ENCODE measurements at places on chromosomes 12 and 14.

DNA sequence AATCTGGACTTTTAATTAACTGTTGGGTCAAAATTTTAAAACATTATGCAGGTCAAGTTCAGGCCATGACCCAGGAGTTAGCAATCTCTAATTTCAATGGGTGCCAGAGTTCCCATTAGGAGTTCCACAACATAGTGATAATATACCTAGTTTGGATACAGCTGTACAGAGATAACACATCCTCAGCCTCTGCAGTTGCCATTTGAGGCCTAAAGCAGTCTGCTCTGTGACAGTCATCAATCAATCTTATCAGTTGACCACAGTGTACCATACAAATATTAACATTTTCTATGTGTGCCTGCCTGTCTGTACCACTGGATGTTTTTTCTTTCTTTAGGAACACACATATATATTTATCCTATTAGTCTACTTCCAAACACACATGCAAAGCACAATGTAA lies 54.0 kb upstream of the BBS10 start:
- DNase-seq: no peak

- no peak for DNase-seq
Measured at GRCh38 chr12:5573390-5573789, 141.5 kb downstream of the NTF3 start.

- no peak for DNase-seq
Measured at GRCh38 chr12:49253033-49253623, 11.8 kb upstream of the TUBA1C start.

DNA sequence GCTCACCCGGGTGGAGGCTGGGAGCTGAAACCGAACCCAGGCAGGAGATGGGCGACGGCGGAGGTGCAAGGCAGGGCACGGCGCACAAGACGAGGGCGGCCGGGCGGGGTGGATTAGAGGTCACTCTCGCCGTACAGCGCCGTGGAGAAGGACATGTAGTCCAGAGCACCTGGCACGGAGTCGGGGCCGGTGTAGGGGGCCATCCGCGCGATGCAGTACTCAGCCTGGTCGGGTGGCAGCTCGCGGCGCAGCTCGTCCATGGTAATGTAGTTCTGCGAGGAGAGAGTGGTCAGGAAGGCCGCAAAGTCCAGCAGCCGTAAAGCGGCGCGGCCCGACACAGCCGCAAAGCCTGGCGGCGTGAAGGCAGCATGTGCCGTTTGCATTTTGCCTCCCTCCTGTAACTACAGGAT lies 81.9 kb upstream of the ZFP36L1 start:
- DNase-seq: no peak

DNA sequence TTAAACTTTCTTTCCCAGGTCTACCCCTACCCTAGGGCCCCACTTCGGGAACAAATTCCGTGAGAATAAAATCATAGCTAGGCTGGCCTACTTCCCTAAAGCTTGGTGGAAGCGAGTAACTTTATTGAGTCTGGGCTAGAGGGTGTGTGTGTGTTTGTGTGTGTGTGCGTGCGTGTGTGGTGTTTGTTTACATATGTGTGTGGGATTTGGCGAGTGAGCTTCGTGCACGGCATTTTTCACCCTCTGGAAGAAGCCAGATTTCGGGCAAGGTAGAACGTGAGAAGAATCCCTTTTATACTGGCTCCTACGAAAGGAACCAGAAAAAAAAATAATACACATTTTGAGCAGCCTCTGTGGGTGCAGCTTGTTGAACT lies 7.5 kb upstream of the LHX5 start:
- no peak for DNase-seq
